ENCODE measurements at places on chromosomes 5 and 9. TPM values are rescaled to one million over a fixed set of nuclear protein-coding genes. Genes with fewer than 3 reads are reported as not detected.
A peak's percentile ranks its signal among the peaks of the same experiment; 100 is the strongest.

DNA sequence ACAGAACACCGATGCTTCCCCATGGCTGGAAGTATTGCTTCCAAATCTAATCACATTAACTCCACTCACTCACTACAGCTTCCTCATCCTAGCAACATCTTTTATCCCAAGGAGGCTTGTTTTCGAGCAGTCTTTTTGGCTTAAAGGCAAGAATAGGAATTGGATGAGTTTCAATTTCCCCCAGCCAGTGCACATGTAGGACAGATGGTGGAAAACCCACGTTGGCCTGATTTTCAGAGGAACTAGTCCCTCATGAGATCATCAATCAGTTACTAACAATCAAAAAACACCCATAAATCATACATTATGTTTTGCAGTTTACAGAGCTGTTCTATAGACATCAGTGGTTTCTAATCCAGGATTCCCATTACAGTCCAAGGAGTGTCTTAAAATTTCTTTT, 48.5 kb upstream of the AGXT2 start:
- DNase-seq = no peak
- H3K4me1 ChIP-seq = no peaks in the 10 kb centered on the region
- no peak overlapping the region for H3K27ac ChIP-seq
- no peaks in the 10 kb centered on the region for H3K36me3 ChIP-seq
- H3K27me3 ChIP-seq = peaks cover 4% of the 10 kb centered on the region
- no peak overlapping the region for H3K4me3 ChIP-seq

- no peak for DNase-seq
- H3K27ac ChIP-seq = peak overlapping the region; percentile 83
Observed at GRCh38 chr9:131671133-131671520, 68.7 kb downstream of the RAPGEF1 start.

GRCh38 chr5:113689647-113690046, 176.2 kb downstream of the YTHDC2 start:
- no peaks in the 10 kb centered on the region for H3K4me1 ChIP-seq
- H3K36me3 ChIP-seq = no peaks in the 10 kb centered on the region
- no peak for DNase-seq
- no peak overlapping the region for H3K27ac ChIP-seq

The PCDHGA2 gene
- 0.26 TPM for total RNA-seq

DNA sequence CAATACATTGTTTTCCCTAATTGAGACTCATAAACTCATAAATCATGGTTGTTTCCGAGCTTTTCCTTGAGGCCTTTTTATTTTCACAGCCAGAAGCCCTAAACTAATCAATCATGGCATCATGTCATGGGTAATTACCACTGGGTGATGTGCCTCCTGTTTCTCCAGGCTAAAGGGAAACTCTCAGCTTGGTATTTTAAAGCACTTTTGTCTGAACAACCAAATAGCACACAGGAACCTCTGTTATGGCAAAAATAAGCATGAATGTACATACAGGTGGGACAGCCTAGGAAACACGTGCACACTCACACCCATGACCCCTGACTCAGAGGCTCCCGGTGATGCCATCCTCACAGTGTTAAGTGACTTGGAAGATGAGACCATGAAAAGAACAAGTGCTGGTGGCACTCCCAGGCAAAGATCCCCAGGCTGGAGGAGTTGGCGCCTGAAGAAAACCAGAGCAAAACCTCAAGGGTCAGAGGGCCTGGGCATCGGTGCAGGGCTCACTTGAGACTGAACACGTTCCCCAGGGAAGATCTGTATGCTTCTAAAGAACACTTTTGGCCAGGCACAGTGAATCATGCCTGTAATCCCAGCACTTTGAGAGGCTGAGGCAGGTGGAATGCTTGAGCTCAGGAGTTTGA, 154.3 kb downstream of the ROR2 start:
- peaks cover 10% of the 10 kb centered on the region for H3K4me1 ChIP-seq
- H3K27me3 ChIP-seq = no peaks in the 10 kb centered on the region
- DNase-seq = no peak
- H3K27ac ChIP-seq = peak overlapping the region; percentile 59

The SSBP2 gene
- total RNA-seq = 17.1 TPM

GRCh38 chr9:120383611-120383998, 196.4 kb downstream of the CDK5RAP2 start:
- H3K27ac ChIP-seq = no peak overlapping the region
- no peak overlapping the region for H3K4me3 ChIP-seq
- no peaks in the 10 kb centered on the region for H3K27me3 ChIP-seq
- no peaks in the 10 kb centered on the region for H3K4me1 ChIP-seq

DNA sequence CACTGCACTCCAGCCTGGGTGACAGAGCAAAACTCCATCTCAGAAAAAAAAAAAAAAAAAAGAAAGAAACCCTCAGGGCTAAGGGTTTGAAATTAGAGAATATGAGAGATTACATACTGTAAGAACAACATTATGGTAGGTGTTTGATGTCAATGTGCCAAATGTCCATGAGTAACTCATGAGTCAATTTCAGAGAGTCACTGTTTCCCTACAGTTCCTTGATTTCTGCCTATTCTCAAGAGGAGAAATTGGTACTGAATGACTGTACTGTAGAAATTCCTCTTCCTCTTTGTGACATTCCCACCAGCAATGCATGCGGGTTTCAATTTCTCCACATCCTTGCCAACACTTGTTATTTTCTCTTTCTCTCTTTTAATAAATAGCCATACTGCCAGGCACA, 35.2 kb downstream of the MARVELD2 start:
- no peak overlapping the region for H3K4me3 ChIP-seq
- peaks cover 10% of the 10 kb centered on the region for H3K4me1 ChIP-seq
- H3K36me3 ChIP-seq = no peaks in the 10 kb centered on the region
- DNase-seq = no peak
- H3K27me3 ChIP-seq = no peaks in the 10 kb centered on the region

DNA sequence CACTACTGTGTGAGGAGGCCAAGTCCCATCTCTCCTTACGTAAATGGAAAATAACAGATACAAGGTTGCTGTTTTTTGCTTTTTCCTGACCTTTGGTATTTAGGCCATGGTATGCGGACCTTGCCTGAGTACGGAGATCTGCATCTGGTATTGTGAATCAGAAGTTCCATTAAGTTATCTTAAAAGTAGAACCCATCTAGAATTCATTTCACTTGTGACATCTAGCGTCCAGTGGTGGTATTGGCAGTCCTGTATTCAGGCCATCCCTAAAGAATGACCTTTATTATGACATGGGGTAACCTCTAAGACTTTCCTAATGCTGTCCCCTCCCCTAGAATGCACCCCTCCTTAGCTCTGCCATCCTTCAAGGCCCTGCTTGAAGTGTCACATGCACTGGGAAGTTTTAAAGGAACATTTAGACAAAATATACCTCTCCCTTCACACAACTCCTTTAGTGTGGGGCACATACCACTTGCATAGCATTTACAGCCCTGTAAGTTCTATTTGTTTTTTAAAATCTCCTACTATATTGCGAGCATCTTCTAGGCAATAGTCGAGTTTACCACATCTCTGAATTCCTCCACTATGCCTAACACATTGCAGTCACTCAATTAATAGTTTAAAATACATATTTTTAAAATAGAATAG, 1.9 kb upstream of the SPDL1 start:
- DNase-seq = no peak
- peak overlapping the region; percentile 45 for H3K27ac ChIP-seq
- no peaks in the 10 kb centered on the region for H3K27me3 ChIP-seq
- no peaks in the 10 kb centered on the region for H3K36me3 ChIP-seq
- H3K4me3 ChIP-seq = no peak overlapping the region

DNA sequence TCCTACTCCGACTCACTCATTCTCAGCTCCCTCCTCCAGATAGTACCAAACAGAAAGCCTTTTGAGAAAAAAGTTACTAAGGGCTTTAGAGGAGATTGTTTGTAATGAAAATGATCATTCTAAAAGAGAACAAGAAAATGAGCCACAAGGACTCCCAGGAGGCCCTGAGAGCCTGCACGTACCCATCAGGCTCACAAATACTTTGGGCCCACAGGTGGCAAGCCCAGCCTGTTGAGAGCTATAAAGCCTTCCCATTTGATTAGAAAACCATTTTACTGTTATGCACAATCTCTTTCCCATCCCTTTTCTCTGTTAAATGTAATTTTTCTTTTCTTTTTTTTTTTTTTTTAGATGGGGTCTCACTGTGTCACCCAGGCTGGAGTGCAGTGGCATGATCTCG, 136.1 kb downstream of the LHFPL2 start:
- peaks cover 32% of the 10 kb centered on the region for H3K4me1 ChIP-seq
- DNase-seq = no peak
- no peaks in the 10 kb centered on the region for H3K27me3 ChIP-seq
- no peak overlapping the region for H3K4me3 ChIP-seq
- H3K27ac ChIP-seq = no peak overlapping the region

- no peak overlapping the region for H3K4me3 ChIP-seq
- no peaks in the 10 kb centered on the region for H3K36me3 ChIP-seq
- H3K27ac ChIP-seq = no peak overlapping the region
- no peak for DNase-seq
Observed at GRCh38 chr9:128080206-128080605, 12.2 kb downstream of the SLC25A25 start.

DNA sequence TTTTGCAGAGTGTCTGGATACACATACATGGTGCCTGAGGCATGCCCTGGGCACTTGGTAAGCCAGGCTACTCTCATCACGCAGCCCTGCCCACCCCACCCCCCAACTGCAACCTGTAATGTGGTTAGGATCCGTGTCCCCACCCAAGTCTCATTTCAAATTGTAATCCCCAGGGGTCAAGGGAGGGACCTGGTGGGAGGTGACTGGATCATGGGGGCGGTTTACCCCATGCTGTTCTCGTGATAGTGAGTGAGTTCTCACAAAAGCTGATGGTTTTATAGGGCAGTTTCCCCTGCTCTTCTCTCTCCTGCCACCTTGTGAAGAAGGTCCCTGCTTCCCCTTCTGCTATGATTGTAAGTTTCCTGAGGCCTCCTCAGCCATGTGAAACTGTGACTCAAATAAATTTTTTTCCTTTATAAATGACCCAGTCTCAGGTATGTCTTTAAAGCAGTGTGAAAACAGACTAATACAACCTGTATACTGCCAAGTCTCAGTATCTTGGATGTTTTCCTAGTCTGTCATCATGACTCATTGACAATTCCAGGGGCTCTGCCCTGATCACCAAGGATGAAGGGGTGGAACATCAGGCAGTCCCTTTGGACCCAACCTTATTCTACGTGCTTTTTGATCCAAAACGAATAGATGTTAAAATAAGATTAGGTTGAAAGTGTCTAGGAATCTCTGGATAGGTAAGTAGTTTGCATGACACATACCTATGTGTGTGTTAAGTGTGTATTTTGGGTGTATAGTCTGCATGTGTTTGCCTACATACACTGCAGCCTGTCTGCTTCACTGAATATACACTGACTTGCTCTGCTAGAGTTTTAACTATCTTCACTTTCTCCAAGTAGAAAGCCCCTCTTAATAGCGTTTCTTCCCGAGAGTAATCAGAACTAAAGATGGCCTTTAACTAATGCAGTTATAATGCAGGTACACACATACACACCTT, 293.8 kb downstream of the SLIT3 start:
- H3K4me3 ChIP-seq = no peak overlapping the region
- H3K36me3 ChIP-seq = no peaks in the 10 kb centered on the region
- DNase-seq = no peak
- no peaks in the 10 kb centered on the region for H3K27me3 ChIP-seq
- H3K27ac ChIP-seq = no peak overlapping the region
- no peaks in the 10 kb centered on the region for H3K4me1 ChIP-seq

The F2RL1 gene
- 15.8 TPM for total RNA-seq

The PCDHB11 gene
- total RNA-seq = 0.48 TPM

DNA sequence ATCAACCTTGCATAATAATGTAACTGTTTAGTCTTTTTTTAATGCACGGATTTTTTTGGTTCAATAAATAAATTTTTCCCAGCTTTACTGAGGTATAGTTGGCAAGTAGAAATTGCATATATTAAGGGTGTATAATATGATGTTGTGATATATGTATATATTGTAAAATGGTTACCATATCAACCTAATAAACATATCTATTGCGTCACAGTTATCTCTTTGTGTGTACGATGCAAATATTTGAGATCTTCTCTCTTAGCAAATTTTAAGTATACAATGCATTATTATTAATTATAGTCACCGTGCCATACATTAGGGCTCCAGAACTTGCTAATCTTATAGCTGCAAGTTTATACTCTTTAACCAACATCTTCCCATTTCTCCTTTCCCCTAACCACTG, 57.2 kb upstream of the TMEM161B start:
- no peak overlapping the region for H3K27ac ChIP-seq
- H3K4me3 ChIP-seq = no peak overlapping the region
- no peaks in the 10 kb centered on the region for H3K36me3 ChIP-seq
- H3K4me1 ChIP-seq = no peaks in the 10 kb centered on the region

- H3K4me3 ChIP-seq = no peak overlapping the region
- no peak for DNase-seq
- no peaks in the 10 kb centered on the region for H3K36me3 ChIP-seq
- peaks cover 21% of the 10 kb centered on the region for H3K4me1 ChIP-seq
- H3K27me3 ChIP-seq = no peaks in the 10 kb centered on the region
- H3K27ac ChIP-seq = no peak overlapping the region
Observed at GRCh38 chr9:105069696-105070095, 141.7 kb upstream of the ABCA1 start.

DNA sequence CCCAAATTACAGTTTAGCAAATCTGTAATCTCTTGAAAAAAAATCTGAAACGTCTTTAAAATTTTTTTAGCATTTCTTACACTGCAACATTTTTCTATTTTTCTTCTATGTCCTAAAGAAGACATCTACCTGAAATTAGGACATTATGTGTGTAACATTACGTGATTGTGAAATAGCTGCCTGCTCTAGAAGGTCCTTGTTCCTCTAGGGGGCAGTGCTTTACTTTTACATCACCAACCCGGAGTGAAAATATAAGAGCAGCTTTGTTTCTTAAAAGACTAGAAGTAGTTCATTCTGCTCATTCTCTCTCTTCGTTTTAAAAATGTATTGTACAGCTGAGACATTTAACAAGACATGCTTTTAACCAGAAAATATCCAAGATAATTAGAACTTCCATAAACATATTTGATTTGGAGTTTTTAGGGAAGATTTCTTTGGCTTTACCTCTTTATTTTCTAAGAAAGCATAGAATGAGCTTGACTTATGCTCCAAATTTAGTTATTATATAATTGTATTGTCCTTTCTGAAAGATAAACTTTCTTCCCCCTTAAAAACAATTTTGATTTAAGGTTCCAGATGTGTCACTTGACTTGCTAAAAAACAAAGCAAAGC, 48.1 kb upstream of the RIOK2 start:
- H3K36me3 ChIP-seq = no peaks in the 10 kb centered on the region
- no peaks in the 10 kb centered on the region for H3K4me1 ChIP-seq
- DNase-seq = no peak
- no peaks in the 10 kb centered on the region for H3K27me3 ChIP-seq
- no peak overlapping the region for H3K4me3 ChIP-seq
- H3K27ac ChIP-seq = no peak overlapping the region

DNA sequence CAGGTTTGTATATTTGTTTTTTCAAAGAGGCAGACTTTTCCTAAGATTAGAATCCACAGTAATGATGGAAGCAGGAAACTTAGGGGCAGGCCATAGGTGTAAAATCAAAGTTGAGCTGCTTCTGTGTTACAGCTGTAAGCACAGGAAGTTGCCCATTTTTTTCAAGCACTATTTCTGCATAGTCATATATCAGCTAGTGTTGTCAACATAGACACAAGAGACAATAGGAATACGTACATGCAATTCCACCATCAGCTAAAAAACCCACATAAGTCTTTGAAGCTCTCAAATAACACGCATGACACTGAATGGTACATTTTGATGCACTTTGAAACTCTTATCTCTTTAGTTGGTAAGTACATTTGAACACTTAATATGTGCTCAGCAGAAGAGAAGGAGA, 20.2 kb upstream of the SMIM15 start:
- H3K36me3 ChIP-seq = no peaks in the 10 kb centered on the region
- no peak overlapping the region for H3K27ac ChIP-seq
- H3K4me3 ChIP-seq = no peak overlapping the region
